ENCODE measurements at places on chromosomes 2 and 18.

- no peak for DNase-seq
These were observed 33.5 kb upstream of the RAB27B start for GRCh38 chr18:54794823-54795222.

- no peak for DNase-seq
These were observed 69.6 kb downstream of the THNSL2 start for GRCh38 chr2:88239781-88240180.

- no peak for DNase-seq
These were observed 124.3 kb upstream of the CYP26B1 start for GRCh38 chr2:72271766-72272641.

- DNase-seq = no peak
These were observed 50.0 kb downstream of the TRPM8 start for GRCh38 chr2:233967164-233967563.

GRCh38 chr2:119108186-119108585, 50.4 kb downstream of the C1QL2 start:
- no peak for DNase-seq

DNA sequence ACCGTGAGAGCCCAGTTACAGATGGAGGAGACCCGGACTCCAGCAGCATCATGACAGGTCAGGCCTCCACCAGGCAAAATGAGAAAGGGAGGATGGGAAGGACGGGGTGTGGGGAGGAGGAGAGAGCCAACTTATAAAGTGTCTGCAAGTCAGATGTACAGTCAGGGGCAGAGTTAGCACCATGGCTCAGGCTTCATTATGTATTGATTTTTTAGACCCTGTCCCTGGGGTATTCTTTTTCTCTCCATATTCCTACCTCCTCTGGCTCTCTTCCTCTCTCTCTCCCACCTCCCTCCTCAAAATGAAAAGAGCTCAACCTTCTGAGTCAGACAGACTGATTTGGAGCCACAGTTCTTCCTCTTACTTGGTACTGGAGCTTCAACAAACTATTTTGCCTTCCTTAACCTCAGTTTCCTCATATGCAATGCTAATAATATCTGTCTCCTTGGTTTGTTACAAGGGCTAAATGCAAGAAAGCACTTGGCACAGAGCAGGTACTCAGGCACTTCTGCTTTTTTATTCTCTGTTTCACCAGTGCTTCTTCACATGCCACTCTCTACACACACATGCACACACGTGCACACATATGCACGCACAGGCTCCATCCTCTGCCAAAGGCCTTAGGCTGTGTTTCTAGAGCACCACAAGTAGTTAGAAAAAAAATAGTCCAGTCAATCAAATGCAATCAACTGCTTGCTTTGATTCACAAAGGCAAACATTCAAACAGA, 92.3 kb upstream of the PKDCC start:
- no peak for DNase-seq
